ENCODE measurements at places on chromosomes 5 and 9.

- DNase-seq = no peak
Observed at GRCh38 chr5:124419531-124419930, 326.9 kb downstream of the ZNF608 start.

DNA sequence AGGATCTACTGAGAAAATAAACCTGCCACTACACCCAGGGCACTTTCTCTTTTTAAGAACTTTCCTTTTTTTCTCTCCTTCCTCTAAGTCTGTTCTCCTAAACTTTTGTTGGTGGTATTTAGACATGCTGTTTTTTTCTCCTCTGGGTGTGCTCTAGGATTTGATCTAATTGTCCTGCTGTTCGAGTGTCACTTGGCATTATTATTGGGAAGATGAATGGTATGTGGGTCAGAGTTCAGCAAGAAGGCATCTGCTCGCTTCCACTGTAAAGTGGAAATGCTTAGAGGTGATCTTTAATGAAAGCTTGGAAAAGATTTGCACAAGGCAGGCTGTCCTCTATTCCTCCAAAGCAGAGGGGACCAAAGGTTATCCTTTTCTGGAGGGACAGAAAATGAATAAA lies 1.3 kb upstream of the PLPPR1 start:
- DNase-seq = no peak

- DNase-seq = no peak
Observed at GRCh38 chr5:175689147-175689991, 31.5 kb downstream of the HRH2 start.

GRCh38 chr9:13110766-13111417 lies 168.6 kb downstream of the MPDZ start:
- no peak for DNase-seq

DNA sequence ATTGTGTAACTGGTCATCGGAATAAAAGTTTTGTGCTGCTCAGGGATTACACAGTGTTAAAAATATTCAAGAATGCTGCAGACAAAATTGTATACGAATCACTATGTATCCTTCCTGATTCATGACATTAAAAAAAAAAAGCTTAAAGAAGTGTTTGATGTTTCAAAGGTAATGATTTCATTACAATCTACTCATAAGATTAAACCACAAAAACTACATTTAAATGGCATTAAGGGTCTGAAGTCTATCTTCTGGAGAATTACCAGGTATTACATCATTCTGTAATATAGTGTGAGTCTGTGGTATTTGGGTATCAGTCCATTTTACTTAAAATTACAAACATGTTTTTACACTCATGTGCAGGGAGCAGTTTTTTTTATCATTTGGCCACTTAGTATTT lies 324.4 kb downstream of the NDUFS4 start:
- no peak for DNase-seq

DNA sequence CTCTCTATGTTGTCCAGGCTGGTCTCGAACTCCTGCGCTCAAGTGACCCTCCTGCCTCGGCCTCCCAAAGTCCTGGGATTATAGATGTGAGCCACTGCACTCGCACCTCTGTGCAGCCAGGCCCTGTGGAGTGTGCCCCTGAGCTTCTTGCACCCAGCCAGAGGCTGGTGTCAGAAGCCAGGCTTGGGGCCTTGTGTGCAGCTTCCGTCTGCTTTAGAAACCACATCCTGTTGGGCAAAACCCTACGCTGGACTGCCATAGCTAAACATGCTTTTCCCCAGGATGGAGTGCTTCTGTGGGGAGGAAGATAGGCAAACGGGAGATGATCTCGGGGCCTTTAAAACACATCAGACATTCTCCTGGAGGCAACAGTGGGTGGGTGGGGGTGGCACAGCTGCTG lies 40.1 kb downstream of the PRRT1B start:
- DNase-seq = no peak

DNA sequence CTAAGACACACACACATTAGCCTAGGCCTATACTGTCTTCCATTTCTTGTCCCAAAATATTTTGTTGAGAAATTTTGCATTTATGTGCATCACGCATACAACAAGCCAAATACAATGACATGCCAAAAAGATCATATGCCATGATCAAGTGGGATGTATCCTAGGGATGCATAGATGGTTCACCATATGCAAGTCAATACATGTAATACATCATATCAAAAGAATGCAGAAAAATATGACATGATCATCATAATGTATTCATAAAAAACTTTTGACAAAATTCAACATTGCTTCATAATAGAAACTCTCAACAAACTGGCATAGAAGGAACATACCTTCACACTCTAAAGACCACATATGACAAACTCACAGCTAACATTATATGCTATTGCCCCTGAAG lies 5.8 kb upstream of the FAM81B start:
- no peak for DNase-seq

- DNase-seq = peak; percentile 55
Observed at GRCh38 chr5:61673007-61673735, 341.1 kb downstream of the ZSWIM6 start.

- no peak for DNase-seq
Observed at GRCh38 chr5:126115059-126115629, 308.1 kb upstream of the GRAMD2B start.

DNA sequence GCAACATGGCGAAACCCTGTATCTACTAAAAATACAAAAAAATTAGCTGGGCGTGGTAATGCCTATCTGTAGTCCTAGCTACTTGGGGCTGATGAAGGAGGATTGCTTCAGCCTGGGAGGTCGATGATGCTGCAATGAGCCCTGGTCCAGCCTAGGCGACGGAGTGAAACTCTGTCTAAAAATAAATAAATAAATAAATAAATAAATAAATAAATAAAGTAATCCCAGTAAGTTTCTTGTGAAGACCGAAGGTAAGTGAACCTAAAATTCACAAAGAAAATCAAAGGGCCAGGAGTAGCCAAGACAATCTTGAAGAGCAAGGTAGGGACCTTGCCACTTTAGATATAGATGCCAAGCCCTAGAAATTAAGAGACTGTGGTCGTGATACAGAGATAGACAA lies 68.1 kb upstream of the DHFR start:
- no peak for DNase-seq

DNA sequence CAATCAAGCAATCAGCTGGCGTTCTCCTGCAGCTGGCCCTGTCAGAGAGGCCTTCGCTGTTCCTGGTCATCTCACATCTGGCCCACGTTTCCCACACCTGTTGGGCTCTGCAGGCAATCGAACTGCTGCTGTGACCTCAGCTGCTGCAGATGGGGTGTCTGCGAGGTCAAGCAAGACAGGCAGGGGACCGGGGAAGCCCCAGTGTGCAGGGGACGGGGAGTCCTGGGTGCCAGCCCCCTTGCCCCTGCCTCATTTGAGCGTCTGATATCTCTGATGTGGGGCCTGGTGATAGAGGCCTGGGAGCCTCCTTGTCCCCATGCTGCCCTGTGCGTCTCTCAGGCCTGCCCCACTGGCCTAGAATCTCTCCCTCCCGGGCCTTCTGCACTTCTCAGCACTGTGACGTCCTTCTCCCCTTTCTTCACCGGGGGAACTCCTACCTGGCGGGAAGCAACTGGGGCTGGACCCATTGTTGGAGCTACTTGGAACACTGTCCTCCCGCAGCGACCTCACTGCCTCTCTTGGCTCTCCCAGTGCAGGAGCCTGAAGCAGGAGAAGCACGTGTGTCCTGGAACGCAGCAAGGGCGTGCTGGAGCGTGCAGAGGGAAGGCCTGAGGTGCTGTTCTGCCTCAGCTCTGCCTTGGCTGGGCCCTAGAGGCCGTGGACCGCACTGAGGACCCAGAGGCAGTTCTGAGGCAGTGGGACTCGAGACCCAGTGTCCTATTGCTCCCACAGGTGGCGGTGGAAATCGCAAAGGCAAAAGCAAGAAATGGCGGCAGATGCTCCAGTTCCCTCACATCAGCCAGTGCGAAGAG lies 3.9 kb downstream of the GRK6 start:
- DNase-seq = no peak

- no peak for DNase-seq
Observed at GRCh38 chr9:134945509-134946275, 28.0 kb upstream of the FCN1 start.
